ENCODE measurements at places on chromosomes 6 and 20. TPM values are rescaled to one million over a fixed set of nuclear protein-coding genes. Genes with fewer than 3 reads are reported as not detected.
A peak's percentile ranks its signal among the peaks of the same experiment; 100 is the strongest.

DNA sequence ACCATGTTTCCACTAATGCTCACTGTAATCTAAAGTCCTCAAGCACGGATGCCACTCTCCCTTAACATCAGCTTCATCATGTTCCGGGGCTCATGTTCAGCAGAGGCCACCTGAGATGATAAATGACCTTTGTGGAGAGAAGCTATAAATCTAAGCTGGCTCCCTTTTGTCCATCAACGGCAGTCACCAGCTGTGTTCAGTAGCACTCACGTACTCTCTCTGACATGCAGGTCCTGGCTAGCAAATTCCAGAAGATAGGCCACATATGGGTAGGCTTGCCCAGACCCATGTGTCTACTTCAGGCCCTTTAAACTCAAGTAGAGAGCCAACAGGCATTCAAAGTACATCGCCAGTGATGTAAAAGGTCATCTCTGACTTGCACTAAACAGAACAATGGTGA is 38.6 kb downstream of the MYLK4 start:
- DNase-seq: no peak

- no peak for DNase-seq
Observed at GRCh38 chr20:10629946-10630650, 43.7 kb downstream of the JAG1 start.

DNA sequence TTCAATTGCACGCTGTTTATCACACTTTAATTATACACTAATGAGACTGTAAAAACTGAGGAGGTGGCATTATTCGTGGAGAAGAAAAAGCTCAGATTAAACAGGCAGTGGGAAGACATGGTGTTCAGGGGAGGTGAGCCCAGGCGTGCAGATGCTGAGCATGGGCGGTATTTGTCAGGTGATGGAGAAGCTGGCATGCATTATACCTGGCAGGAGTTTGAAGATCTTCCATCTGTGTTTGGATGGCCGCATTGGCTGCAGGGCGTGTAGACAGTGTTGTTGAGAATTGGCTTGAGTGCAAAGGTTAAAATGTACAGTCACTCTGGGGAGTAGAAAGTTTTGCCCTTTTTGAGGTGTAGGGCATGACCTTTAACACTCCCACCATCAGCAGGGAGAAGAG is 213.8 kb downstream of the ERMARD start:
- DNase-seq: no peak

DNA sequence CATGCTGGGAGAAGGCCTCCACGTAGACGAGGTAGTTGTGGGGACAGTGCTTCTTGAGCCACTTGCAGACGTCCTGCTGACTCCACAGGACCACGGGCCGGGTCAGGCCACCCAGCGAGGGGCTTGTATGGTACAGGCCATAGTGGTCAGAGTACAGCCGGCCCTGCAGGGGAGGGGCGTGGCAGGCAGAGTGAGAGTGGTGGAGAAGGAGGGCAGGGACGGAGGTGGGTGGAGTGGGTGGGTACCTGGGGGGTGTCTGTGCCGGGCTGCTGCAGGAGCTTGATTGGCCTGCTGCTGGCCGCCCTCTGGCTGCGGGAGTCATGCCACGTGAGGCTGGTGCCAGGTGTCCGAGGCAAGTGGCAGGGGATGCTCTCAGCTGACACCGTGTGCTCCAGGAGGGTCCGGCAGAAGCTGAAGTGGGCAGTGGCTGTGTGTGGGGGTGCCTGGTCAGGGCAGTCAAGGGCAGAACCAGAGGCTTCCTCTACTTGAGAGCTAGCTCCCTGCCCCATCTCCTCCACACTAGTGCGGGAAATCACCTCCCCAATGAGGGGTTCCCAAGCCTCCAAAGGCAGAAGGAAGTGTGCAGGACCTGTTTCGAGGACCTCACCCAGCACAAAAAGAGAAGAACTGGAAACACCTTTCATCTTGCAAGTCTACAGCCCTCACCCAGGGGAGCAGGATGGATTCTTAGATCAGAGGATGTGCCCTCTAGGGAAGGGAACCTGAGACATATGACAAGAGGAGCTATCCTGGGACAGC is 2.3 kb downstream of the SAMD10 start:
- DNase-seq: no peak

- no peak for DNase-seq
Observed at GRCh38 chr6:41439524-41440418, 104.4 kb downstream of the NCR2 start.

DNA sequence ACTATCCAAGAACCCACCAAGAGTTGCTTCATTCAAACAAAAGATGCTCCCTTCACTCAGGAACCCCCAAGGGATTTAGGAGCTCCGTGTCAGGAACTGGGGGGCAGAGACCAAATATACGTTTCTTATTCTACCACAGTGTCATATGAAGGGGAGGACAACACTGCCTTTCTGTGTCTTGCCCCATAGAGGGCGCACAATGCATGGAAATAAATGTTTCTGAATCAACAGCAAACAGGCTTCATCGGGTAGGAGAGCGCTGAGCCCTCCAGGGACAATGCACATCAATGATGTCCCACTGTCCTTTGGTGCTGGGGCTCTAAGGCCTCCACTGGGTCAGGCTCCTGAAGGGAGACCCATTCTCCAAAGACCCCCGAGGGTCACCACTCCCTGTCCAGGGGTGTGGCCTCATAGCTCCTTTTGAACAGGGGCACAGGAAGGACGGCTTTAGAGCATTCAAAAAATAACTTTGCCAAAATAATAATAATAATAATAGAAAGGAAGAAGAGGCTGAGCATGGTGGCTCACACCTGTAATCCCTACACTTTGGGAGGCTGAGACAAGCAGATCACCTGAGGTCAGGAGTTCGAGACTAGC is 31.1 kb downstream of the PLG start:
- DNase-seq: peak; percentile 60

DNA sequence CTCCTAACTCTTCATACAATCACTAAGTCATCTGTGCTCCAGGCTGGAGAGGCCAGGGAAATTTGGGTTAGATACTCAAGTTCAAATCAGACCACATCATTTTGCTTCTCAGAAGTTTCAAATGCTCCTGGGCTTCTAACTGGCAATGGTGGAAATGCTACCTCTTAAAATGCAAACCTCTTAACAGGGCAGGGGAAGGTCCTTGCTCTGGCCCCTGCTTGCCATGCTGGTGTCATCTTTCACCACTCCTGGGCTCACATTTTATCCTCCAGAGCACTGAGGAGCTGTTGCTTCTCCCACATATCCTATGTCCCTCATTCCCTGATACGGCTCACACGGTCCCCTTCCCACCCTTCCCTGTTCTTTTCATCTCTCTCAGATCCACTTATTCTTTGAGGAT is 41.8 kb upstream of the NT5E start:
- no peak for DNase-seq

GRCh38 chr20:53939572-53940359 is 130.6 kb downstream of the BCAS1 start:
- DNase-seq: peak; percentile 98

DNA sequence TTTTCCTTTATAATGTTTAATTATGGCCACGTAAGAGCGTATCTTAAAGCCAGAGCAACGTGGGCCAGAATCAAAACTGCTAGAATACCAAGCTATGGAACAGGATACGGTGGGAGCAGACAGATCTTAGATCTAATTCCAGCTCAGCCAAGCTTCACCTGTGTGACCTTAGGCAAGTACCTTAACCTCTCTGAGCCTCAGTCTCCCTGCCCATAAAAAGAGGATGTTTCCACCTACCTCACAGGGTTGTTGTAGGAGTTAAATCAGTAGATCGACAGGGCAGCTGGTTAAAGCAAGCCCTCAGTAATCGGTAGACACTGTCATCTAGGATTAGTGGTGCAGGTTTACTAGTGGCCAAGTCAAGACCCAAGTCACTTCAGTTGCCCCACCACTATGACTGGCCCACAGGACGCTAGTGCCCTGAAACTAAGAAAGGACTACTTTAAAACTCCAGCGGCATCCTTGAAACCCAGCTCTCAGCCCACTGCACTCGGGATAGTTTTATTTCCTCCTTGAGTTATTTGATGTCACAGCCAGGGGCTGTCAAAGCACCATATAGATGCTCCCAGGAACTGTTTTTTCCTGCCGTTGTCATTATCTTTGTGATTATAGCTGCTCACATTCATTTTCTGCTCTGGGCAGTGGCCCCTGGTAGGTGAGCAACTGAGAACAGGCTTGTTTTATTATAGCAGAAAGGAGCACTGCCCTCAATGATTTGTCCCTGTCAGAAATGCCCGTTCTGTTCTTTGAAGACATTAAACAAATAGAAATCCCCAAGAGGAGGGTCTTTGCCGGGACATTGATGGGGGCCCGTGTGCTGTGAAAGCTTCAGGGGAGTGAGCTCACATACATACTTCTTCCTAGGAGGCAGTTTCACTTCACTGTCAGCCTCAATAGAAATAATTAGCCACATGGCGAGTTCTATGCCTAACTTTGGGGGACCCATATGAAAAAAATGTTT is 63.1 kb downstream of the ISM1 start:
- no peak for DNase-seq

DNA sequence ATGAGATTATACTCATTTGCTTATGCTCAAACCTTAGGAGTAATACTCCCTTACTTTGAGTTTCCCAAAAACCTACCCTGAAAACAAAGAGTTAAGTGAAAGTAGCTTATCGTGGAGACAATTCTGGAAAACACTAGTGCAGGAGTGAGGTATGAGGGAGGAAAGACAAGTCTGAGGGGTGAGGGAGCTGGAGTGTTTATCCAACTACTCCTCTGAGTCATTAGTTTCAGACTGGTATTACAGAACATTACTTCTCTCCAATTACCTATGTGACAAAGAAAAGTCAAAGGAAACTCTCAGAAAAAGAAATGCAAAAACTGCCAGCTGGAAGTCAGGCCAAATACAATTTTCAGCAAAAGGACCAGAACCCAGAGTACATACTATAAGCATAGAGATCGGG is 171.1 kb upstream of the SPTLC3 start:
- DNase-seq: no peak

- DNase-seq: no peak
Observed at GRCh38 chr6:87793315-87793714, 91.3 kb upstream of the AKIRIN2 start.

DNA sequence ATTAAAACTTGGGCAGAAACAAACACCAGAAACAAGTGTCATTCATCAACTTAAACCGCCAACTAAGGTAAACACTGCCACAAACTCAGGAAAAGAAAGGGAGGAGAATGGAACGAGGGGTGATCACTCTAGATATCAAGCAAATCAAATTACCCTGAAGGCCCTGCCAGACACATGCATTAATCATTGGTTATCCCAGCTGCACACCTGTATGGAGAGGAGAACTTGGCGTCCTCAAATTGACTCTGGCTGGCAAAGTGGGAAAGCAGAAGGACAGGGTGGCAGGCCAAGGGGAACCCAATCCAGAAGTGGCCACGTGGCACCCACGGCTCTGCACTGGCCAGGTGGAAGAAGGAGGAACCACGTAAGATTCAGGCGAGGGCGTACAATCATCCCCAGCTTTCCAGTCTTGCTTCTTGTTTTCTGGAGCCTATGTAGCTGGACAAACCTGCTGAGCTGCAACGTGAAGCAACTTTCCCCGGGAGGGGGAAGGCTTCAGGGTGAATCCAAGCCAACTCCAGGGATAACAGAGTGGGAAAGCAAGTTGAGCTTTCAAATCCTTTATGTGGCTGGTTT is 156.2 kb upstream of the JARID2 start:
- DNase-seq: no peak

DNA sequence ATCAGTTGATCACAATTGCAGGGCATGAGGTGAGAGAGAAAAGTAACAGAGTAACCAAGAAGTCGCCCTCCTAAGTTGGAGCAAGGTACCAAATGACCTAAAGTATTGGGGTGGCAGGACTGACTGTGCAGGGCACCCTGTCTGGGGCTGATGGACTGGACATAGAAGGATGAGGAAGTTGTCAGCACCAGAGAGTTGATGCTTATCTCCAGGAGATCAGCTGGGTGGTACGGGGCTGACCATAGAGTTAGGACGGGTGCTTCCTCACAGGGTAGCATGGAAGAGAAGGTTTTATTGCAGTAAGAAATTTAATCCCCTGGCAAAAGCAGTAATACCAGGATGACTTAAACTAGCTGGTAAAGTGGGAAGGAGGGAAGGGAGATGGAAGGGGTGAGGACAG is 66.7 kb downstream of the TMEM170B start:
- no peak for DNase-seq

GRCh38 chr6:147757291-147757690 is 248.8 kb downstream of the SAMD5 start:
- DNase-seq: no peak

DNA sequence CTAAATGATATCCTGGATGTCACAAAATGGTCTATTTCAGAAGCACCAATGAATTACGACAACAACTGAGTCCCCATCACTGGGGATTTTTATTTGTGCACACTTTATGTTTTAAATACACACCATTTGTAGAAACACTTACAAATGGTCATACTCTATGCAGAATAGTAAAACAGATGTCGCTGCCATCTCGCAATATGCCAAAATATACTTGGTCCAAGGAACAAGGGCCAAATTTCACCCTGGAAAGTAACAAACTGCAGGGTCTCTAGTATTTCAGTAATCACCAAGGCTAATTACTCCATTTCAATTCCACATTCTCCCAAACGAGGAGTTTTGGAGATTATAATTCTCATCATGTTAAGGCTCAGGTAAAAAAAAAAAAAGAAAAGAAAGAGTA is 215.2 kb downstream of the LMBRD1 start:
- no peak for DNase-seq

DNA sequence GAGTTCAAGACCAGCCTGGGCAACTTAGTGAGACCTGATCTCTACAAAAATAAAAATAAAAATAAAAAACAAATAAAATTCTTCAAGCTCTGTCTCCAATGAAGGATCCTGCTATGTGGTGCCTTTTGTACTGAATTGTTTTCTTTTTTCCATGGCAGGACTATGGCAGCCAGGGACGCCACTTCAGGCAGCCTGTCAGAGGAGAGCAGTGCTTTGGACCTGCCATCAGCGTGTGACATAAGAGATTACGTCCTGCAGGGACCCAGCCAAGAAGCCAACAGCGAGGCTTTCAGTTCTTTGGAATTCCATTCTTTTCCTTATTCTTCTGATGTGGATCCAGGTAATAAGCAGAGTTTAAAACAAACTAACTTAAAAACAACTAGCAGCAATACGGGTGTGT is 22.5 kb downstream of the SHLD1 start:
- DNase-seq: no peak

GRCh38 chr6:149318581-149319286 is 1.2 kb downstream of the TAB2 start:
- no peak for DNase-seq

The IP6K3 gene
- total RNA-seq: not detected

The MAFB gene
- 1.2 TPM for total RNA-seq

The CGA gene
- not detected for total RNA-seq

The KIFC1 gene
- 21.8 TPM for total RNA-seq

The OR2H1 gene
- not detected for total RNA-seq

The JPH2 gene
- 0.08 TPM for total RNA-seq

The HSPA1B gene
- 104 TPM for total RNA-seq

The CST5 gene
- total RNA-seq: 0.26 TPM

The MCM3 gene
- 113 TPM for total RNA-seq

Measured in SK-MEL-5 (cell line).